ENCODE measurements at places on chromosomes 1 and 21. TPM values are rescaled to one million over a fixed set of nuclear protein-coding genes. Genes with fewer than 3 reads are reported as not detected.
A peak's percentile ranks its signal among the peaks of the same experiment; 100 is the strongest.

- DNase-seq: peak; percentile 36
Measured at GRCh38 chr1:97647776-97648175, 273.1 kb downstream of the DPYD start.

Gene MYOC
- total RNA-seq: not detected

GRCh38 chr1:82466891-82467290 lies 666.2 kb downstream of the ADGRL2 start:
- no peak for DNase-seq

Gene EFNA1
- total RNA-seq: 31.9 TPM

GRCh38 chr1:47438165-47439016 lies 547 bp downstream of the FOXD2 start:
- no peak for DNase-seq

Gene PLEKHA6
- total RNA-seq: 2.1 TPM

DNA sequence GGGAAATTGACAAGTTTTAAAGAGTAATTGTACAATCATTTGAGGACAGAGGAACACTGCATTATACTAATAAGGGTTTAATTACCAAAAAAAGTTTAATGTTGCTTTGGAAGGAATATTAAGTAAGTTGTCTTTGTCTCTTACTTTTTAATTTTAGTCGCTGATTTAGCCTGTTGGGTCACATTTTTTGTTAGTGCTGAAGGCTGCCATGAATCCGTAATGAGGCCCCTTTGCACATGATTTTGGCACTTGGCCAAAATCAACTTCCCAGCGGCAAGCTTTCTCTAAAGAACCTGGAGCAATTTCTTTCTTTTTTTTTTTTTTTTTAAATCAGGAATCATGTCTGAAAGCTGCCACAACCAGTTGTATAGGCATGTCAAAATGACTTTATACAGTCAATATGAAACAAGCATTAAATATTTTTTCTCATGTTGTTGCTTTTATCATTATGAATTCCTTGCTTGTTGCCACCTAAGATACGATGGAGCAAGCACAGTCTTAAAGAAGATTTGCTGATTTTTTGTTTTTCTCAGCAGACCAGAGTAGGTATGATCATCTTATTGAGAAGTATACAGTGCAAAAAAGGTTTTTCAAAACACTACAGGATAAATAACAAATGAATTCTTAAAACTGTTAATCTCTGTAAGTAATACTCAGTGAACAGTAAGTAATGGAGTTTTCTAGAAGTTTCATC lies 690.4 kb downstream of the USP25 start:
- DNase-seq: peak; percentile 67

GRCh38 chr1:224710196-224710595 lies 94.1 kb downstream of the CNIH3 start:
- no peak for DNase-seq

GRCh38 chr1:5884110-5884509 lies 108.1 kb downstream of the NPHP4 start:
- DNase-seq: no peak

DNA sequence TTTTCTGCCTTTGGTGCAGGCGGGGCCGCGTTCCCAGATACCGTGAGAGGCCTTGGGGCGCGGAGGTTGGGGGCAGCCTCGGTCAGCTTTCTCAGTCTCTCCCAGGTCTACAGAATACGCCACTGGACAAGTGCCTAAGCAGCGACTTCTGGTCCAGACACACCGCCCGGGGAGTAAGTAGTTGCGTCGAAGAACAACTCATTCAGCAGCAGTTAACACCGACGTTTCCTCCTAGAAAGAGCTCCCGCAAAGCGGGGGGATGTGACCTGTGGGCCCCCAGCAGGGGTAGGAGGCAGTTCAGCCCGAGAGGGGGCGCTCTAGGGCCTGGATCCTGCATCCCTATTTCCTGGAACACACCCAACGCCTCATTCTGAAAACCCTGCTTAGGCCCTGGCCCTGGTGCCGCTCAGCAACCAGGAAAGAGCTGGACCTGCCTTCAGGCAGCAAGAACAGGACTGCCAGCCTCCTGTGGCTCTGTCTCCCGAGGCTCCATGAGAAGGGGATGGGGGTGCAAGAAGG lies 6.5 kb upstream of the BARHL2 start:
- no peak for DNase-seq
